ENCODE measurements at places on chromosomes 1 and 21.

- DNase-seq: no peak
These were observed 570 bp downstream of the KCND3 start for GRCh38 chr1:111988743-111989453.

GRCh38 chr1:243723458-243724043 lies 126.5 kb downstream of the AKT3 start:
- no peak for DNase-seq

DNA sequence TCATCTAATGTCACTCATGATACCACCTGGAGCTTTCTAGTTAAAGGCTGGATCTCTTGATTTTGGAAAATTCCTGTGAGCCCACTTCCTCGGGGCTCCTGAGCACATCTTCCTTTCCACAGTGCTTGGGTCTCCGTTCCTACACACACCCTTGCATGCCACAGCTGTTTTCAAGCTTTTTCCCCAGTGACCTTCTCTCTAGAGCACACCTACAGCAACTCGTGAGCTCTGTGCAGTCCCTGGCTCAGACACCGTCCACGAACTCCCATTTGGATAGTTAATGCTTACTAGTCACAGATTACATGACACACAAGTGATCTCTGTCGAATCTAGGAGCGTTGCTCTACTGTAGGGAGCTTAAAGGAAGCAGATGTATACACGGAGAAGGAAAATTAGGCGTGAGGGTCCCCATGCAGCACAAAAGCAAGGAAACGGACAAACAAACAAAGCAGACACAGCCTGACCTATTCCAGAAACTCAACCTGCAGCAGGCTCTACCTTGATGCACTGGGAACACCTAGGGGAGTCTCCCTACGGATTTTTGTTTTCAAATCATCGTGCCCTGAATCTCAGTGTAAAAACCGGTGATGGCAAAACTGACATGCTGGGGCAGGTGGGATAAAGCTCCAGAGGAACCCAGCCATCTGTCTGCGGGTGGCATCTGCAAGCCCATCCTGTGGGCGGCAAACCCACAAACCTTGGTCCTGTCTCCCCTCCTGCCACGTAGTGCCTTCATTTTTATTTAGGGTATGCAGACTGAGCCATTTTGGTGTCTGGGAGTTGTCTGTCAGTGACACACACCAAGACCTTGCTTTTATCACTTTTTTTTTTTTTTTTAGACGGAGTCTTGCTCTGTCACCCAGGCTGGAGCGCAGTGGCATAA lies 177.8 kb downstream of the RUNX1 start:
- DNase-seq: no peak

GRCh38 chr1:26434161-26434752 lies 2.1 kb downstream of the DHDDS start:
- DNase-seq: no peak

DNA sequence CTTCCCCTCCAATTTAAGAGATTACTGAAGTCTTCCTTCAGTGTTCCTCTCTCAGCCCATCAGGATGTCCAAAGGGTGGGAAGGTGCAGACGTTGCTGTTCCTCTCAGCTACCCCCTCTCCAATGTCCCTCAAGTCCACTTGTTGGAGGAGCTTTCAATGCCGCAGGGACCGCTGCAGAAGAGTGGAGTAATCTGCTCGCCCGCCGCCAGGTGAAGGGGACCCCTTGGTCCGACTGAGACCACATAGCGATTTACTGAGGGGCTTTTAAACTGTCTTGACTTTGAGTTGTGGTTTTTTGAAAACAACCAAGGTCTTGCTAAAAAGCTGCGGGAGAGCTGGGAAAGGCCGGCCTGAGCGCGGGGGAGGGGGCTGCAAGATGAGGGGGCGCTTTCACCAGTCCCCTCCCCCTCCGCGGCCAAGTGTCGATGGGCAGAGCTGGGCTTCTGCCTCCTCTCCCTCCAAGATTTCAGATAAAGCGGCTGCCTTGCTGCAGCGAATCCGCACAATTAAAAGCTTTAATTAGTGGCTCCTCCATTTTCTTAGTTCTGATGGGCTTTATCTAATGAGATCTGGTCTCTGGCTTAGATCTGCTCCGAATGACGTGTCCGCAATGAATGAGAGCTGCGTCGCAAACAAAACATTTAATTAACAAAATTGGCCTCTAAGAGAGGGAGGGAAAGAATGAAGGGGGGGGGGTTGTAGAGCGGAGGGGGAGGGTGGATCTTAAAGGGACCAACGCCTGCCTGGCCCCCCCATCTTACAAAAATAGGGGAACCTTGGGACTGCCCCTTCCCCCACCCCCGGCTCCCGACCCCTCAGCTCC lies 5.9 kb downstream of the LMO4 start:
- DNase-seq: peak; percentile 58

DNA sequence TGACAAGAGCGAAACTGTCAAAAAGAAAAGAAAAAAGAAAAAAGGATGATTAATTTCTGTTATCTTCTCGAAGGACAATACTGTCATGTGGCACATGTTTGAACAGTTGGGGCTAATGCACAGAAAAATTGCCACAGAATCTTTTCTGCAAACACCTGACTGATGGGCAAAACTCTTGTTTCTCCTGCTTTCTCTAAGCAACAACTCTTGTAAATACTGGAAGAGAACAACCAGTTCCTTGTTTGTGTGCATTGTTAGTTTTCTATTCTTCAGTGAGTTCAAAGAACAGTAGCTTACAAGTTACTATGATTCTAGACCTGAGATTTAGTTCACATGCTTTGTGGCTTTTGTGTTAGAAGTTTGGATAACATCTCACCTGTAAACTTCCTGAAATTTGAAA lies 60.7 kb downstream of the CDC14A start:
- peak; percentile 49 for DNase-seq

DNA sequence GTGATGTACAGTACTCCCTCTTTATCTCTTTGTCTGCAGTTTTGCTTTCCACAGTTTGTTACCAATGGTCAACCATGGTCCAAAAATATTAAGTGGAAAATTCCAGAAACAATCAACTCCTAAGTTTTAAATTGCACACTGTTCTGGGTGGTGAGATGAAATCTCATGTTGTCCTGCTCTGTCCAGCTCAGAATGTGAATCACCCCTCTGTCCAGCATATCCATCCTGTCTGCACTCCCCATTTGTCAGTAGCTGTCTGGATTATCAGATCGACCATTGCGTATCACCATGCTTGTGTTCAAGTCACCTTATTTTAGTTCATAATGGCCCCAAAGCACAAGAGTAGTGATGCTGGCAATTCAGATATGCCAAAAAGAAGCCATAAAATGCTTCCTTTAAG lies 118.2 kb upstream of the PDE4B start:
- no peak for DNase-seq

- DNase-seq: no peak
These were observed 43.1 kb downstream of the OR10J5 start for GRCh38 chr1:159492575-159493323.

- DNase-seq: no peak
These were observed 106.7 kb upstream of the COL6A1 start for GRCh38 chr21:45874716-45875415.

DNA sequence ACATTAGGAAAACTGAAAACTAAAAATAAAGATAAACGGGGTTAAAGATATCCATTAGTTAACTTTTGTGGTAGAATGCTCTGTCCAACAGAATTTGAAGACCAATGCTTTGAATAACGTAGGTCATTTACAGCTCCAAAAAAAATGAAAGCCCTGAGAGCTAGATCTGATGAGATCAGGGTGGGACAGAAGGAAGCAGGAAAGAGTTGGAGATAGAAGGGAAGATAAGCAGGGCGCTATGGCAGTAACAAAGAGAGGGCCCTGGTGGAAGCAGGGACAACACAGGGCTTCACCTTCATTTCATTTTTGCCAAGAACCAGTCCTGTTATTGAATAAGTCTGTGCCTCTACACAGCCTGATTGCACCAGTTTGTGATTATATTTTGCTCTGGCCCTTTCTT lies 51.0 kb upstream of the RGS8 start:
- DNase-seq: no peak

Data from CD4-positive, alpha-beta T cell treated with Interleukin-15 for 4 hours (primary cell).